Stimulated activated CD4-positive, alpha-beta T cell treated with anti-CD3 and anti-CD28 coated beads, Interleukin-12 subunit alpha, Interleukin-12 subunit beta, amount 100 ng/mL, for 24 hours (primary cell): ENCODE measurements at places on chromosomes 11 and 22.

DNA sequence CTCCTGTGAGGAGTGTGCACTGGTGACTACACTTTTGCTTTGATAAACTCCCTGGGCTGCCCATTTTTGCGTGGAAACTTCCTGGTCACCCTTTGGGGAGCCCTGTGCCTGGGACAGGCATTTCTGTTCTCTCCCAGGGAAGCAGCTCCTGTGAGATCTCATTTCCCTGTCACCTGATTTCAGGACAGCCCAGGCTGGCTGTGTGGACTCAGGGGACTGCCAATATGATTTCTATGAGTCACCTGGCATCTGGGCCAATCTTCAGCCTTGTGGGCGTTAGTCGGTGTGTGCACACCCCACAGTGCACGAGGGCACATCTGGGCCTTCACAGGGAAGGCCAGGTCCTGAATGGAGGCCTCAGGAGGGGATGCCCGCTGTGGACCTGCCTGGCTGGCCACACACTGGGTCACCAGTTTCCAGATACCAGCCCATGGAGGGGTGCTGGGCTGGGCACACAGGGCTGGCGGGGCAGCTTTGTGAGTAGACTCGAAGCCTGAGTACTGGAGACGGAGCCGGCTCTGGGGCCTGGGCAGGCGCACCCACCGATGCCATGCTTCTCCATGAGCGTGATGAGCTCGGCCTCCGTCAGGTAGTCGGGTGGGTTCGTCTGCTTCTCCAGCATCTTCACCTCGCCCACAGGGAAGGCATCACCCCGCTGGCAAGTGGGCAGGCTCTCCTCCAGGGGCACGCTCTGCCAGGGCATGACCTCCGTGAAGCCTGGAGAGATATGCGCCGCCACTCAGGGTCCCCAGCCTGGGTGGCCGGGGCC is 9.4 kb upstream of the PPM1F start:
- no peak for DNase-seq

DNA sequence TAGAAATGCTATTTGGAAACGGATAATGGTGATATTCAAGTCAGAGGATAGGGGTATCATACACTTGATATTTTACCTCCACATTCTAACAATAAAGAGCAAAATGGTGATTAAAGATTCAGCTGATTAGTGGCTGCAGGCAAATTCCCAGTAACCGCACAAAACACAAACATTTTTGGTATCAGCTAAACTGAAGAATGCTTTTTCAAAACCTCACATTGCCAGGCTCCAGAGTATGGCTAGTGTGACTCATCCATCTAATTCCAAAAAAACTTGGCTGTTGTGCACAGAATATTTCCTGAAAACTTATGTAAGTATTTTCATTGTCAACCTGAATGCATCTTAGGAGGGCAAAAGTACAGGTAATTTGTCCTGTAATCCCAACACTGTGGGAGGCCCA is 10.9 kb downstream of the SRPRA start:
- no peak for DNase-seq

DNA sequence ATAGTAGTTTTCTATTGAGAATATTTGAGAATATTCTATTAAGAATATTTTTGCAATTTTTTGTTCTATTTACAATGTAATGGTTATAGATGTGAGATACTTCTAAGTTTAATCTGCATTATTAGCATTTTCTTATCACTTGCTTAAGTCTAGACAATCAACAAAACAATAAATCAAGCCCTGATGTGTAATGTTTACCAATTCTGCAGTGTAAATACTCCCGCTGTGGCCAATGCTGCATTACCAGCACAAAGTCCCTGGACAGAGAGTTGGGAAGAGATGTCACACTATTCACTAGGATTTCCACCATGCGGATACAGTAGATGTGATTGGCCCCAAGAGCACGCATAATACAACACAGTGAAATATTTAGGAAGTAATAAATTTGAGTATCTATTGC is 47.6 kb upstream of the GCAT start:
- no peak for DNase-seq

DNA sequence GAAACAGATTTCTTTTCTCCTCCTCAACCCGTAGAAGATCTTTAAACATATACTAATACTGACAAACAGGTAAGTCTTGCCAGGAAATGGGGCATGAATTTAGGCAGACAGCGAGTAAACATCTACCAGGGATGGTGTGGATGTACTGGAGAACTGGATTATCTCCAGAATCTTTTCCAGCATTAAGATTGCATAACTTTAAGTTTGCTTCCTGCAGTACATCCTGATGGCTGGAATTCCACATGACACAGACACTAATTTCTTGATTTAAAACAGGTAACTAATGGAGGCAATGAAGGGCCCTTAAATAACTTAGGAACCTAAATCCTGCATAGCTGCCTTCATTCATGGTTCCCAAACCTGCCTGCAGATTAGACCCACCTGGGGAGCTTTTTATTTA is 40.7 kb downstream of the JHY start:
- no peak for DNase-seq

DNA sequence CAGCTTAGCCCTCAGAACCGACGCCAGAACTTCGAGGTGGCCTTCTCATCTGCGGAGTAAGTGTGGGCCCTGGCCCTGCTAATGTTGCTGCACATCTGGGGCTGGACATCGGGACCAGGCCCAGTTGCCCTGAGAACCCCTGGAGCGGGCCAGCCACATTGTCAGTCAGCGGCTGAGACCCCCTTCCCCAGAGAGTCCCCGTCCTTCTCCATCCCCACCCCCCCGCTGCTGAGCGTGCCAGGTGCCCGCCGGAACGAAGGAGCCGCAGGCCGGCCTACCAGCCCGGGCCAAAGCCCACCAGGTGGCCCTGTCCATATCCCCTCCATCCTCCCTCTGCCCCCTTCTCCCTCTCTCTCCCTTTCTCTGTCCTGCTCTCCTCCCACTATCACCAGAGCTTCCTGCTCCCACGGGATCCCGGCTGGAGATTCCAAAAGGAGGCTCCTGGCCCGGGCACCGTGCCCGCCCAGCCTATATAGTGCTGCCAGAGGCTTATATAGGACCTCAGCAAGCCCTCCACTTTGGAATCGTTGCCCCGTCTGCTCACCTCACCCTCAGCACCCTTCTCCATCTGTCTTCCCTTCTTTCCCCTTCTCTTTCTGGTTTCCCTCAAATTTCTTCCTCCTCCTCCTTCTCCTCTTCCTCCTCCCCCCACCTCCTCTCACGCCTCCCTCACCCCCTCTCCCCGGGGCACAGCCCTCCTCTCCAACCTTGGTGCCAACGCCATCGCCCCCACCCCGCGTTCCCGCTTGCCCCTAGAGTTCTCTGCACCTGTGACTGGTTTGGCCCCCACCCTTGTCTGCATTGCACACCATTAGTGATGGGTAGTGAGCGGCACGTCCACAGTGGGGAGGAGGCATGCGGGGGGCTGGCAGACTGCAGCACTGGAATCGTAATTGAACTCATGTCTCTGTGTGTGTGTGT is 7.3 kb downstream of the SELENOM start:
- no peak for DNase-seq

DNA sequence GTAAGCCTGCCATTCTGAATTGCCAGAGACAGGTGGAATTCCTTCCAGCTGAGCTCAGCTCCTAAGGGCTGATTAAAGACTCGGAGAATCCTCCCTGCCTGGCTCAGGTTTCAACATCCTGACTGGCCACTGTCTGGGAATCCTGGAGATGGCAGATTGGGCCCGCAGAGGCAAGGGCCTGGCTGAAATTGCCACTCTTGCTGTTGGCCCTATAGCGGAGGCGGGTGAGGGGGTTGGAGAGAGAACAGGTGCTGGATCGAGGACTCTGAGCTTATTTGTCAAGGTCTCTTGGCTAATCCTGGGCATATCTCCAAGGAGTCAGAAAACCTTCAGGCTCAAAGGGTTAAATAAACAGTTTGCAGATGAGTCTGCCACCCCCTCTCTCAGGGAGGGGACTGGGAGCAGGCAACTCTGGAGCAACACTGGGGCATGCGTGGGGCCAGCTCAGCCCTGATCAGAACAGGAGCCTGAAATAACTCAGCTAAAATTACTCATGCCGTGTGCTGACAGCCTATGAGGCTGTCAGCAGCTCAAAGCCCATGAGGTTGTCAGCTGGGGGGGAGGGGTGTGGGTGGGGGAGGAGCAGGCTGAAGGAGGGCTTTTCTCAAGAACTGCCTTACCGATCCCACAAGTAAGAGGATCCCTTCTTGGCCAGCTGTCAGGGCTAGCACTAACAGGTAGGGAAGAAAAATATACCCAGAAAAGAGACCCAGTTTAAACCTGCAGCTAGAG is 14.7 kb upstream of the MFRP start:
- no peak for DNase-seq

GRCh38 chr11:35236667-35237003 is 97.7 kb downstream of the CD44 start:
- DNase-seq = no peak

DNA sequence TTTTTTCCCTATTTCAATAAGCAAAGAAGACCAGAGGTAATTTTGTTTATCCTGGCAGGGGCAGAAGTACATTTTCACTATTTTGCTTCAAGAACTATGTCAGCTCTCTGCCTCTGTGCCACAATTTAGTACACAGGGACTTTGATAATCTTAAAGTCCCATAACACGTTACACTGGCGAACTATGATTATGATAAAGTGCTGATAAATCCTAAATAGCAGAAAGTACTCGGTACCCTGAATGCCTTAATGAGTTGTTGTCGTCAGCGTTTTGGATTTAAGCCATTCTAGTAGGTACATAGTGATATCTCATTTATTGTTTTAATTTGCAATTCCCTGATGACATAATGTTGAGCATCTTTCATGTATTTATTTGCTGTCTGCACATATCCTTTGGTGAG is 16.6 kb upstream of the PHOX2A start:
- DNase-seq = no peak

GRCh38 chr11:49221112-49221511 is 12.7 kb upstream of the FOLH1 start:
- no peak for DNase-seq

- DNase-seq = no peak
Measured at GRCh38 chr11:108213784-108214183, 8.7 kb downstream of the NPAT start.

DNA sequence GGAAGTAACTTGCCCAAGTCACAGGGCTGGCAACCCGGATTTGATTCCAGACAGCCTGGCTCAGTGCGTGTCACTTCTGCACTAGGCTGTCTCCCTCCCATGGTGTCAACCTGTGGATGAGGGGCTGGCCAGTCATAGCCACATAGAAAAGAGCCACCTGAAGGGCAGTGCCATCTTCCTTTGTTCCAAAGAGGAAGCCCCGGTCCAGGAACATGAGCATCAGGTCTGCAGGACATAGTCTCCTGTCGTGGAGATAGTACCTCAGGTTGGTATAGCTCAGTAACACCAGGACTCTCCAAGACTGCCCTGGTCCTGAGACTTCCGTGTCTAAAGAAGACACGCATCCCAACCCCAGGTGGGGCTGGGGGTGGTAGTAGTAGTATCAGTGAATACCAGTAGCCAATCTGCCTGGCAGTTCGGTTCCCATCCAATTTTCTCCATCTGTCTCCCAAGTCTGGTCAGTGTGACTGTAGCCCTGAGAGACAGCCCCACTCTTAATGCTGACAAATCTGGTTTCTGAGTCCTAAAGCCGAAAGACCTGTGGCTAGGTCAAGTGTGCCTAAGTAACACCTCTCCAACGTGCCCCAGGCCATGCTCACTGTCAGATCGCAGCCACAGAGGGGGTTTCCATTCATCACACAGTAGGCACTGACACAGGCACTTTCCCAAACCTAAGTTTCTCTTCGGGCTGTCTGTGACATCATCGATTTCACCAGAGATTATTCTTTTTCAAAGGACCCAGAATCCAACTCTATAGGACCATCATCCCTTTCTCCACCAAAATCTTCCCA is 33.1 kb downstream of the C11orf58 start:
- DNase-seq = no peak

- DNase-seq = no peak
Measured at GRCh38 chr22:23786261-23786710, 480 bp upstream of the SMARCB1 start.

GRCh38 chr11:111975076-111975806 is 38.1 kb downstream of the DIXDC1 start:
- no peak for DNase-seq

- DNase-seq = no peak
Measured at GRCh38 chr11:75570559-75571139, 8.6 kb downstream of the SERPINH1 start.

GRCh38 chr11:92776676-92777075 is 192.8 kb upstream of the MTNR1B start:
- DNase-seq = no peak

DNA sequence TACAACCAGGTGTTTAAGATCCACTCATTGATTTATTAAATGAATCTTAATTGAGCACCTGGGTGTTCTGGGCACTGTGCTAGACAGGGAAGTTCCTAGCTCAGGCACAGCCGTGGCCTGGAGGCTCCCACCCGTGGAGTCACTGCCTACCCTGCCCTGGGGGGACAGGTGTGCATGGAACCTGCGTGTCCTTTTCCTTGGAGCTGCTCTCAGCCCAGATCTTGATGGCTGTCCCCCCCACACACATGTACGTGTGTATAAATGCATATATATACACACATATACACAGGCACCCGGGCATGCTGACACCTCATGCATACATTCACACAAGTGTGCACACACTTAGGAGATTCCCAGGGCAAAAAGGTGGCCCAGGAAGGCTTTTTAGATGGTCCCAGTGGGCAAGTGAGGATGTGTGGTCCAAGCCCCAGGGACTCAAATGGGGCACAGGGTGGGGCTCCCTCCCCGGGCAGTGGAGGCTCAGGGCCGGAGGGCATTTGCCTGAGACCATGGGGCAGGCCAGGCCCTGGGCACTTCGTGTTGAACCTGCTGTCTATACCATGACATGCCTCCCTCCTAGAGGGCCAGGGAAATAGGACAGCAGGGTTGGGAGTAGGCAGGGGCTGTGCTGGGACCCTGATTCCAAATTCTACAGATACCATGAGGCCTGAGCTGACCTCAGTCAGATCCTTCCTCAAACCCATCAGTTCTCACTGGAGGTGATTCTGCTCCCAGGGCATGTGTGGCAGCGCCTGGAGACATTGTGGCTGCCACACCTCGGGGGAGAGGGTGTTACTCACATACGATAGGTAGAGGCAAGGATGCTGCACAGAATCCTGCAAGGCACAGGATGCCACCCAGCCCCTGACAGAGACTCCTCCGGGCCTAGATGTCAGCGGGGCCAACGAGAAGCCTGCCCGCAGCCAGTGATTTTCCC is 77.8 kb downstream of the BCR start:
- DNase-seq = no peak

GRCh38 chr22:19419464-19420178 is 11.9 kb downstream of the HIRA start:
- DNase-seq = peak; percentile 24

DNA sequence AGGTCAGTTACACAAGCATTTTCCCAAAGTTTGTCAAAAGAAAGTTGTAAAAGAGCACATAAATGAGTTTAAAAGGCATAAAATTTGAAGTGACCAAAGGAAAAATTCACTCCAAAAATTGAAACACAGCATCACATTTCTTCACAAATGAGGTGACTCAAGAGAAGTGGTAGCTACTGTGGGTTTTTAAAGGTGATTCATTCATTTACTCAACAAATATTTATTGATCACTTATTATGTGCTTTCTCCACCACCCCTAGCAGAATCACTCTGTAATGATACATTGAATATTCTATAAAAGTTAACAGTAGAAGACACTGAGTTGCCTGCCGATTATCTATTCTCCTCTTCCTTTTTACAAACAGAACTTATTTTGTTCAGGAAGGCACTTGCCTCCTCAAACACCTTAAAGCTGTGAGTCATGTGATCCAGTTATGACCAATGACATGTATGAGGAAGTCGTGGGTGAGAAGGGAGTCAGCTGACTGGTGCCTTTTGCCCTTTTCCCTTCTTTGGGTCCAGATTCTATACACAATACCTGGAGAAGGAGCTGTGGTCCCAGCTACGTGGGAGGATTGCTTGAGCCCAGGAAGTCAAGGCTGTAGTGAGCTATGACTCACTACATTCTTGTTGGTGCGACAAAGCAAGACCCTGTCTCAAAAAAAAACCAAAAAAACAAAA is 67.7 kb upstream of the CLNS1A start:
- no peak for DNase-seq

- no peak for DNase-seq
Measured at GRCh38 chr22:26238596-26238995, 69.3 kb downstream of the SEZ6L start.
